ENCODE measurements at places on chromosomes 2 and 18.

- DNase-seq, result no peak
These were observed 20.6 kb downstream of the CROCC2 start for GRCh38 chr2:240926516-240927389.

DNA sequence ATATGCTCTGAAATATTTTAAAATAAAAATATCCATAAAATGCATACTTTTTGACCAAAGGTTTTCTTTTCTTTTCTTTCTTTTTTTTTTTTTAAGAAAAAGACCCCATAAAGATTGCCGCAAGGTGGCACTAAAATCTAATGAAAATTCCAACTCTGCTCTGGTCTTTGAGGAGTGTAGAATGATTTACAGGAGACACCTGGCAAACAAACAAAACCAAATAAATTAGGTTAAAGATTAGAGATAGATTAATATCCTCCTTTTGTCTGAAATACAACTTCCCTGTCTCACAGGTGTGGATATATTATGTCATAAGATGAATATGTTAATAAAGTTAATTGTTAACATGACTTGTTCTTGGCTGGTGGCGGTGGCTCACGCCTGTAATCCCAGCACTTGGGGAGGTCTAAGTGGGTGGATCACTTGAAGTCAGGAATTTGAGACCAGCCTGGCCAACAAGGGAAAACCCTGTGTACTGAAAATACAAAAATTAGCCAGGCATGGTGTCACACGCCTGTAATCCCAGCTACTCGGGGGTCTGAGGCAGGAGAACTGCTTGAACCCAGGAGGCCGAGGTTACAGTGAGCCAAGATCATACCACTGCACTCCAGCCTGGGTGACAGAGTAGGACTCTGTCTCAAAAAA, 3.5 kb upstream of the RHOB start:
- no peak for DNase-seq

DNA sequence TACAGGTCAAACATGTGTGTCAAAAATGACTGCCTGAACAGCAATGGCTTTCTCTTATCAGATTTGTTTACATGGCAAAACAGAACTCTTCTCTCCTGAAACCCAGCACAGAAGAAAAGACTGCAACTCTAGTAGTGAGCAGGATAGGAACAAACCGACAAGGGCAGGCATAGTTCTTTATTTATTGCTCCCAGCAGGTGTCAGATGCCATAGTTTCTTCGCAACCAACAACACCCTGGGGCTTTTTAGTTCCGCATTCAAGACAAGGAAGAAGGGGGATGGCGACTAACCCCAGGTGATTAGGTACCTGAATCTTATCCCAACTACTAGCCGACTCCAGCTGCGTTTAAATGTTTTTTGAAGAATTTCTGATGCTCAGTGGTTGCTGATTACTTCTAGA, 367.5 kb upstream of the FIGN start:
- no peak for DNase-seq

GRCh38 chr18:45611943-45612342, 3.3 kb upstream of the SLC14A2 start:
- no peak for DNase-seq

- no peak for DNase-seq
These were observed 21.6 kb downstream of the KIF1A start for GRCh38 chr2:240798327-240798905.

DNA sequence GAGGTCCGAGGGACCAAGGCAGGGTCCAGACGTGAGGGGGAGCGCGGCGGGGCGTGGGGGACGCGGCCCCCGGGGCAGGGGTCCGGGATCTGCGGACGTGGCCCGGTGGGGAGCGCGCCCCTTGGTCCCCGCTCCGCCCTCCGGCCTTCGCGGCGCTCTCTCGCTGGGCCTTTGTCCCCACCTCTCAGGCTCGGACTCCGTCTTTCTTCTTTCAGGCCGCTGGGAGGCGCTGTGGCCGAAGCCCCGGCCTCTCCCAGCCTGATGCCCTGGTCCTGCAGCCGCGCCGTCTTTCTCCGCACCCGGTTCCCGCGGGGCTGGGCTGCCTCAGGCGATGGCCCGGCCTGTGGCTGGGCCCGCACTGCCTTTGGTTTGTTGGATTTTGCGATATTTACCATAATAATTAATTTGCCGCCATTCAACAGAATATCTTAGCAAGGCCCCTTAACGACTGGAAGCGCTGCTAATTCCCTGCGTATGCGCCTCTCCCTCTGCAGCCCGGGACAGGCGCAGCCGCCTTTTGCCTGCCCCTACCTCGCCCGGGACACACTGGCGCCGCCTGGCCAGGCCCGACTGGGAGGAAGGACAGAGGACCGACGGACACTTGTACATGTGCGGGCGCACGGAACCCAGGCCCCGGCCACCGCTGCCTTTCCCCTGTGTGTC, 10.8 kb downstream of the SIX3 start:
- DNase-seq, result peak; percentile 51

- DNase-seq, result peak; percentile 5
These were observed 119.3 kb upstream of the RBBP8 start for GRCh38 chr18:22813648-22814328.

- no peak for DNase-seq
These were observed 356.6 kb downstream of the FBXO15 start for GRCh38 chr18:73791081-73791480.

- DNase-seq, result no peak
These were observed 19.5 kb upstream of the YWHAQ start for GRCh38 chr2:9650119-9650821.

DNA sequence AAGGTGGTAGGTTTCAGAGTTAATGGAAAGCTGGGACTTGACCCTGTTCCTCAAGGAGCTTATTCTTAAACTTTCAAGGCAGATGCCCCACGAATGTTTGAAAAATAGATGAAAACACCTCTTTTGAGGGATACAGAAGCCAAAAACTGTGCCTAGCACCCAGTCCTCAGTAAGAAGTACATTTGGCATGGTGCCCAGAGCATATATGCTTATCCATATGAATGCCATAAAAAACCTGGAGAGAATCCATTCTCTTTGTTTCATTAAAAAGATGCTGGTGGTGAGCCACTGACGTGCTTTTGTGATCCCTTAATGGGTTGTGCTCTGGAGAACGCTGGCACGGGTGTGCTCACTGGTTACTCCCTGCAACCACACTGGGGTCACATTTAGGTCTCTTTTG, 69.0 kb downstream of the IL1R2 start:
- DNase-seq, result no peak

DNA sequence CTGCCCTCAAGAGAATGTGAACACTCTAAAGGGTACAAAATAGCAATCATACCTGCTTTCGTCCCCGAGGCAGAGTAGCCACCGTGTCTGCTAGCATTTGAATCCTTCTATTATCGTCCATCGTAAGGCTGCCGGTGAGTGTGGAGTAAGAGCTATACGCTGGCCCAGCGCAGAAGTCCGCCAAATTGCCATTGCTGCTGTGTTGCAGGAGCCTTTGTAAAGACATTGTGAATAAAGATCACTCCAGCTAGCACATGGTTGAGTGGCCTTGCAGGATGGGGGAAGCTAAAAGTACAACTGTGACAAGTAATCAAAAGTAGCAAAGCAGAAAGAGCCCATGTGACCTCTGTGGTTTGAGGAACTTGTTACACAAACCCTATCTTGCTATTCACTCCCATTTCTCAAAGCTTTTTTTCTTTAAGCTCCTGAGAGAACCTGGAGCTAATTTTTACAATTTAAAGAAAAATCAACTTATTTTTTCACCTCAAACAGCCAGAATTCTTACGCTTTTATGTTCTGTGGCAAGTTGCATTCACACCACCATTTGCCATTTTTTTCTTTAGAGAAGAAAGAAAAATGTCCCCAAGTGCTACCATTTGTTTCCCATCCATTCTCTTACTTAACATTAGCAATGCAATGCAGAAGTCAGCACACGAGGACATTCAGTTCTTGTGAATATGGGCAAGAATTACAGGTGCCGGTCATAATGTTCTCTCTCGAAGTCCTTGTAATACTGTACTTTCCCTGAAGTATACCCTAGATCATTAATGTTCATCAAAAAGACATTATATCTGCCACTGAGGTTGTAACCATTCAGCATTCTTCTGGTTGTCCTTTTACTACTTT, at the start of gene CYTIP:
Gene CYTIP, minus strand, starts transcription at position 295 of the 846 bp plus-strand sequence. Its CDS starts 69 bp downstream, at position 226.
- DNase-seq, result peak; percentile 82

- DNase-seq, result no peak
These were observed 51.0 kb upstream of the NXPH2 start for GRCh38 chr2:138831154-138831553.

- DNase-seq, result no peak
These were observed 174.4 kb downstream of the ALPK2 start for GRCh38 chr18:58454406-58455061.

- no peak for DNase-seq
These were observed 375.3 kb upstream of the KLHL29 start for GRCh38 chr2:23009545-23010149.

- DNase-seq, result peak; percentile 33
These were observed 216.3 kb upstream of the DTNA start for GRCh38 chr18:34493566-34494358.

DNA sequence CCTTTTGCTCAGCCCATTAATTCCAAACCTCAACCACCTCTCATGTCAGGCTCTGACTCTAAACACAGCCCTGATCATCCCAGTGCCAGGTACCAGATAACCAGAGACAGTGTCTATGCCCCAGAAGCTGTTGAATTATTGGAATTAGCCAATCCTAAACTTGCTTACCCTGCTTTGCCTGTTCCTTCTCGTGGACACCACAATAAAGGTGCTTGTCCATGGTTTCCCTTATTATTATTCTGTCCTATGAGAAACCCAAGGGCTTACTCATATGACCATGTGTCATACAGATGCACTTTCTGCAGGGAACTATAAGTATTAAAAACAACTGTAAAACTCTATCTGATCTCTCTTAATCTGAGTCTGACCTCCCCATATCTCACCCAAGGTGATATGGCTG, 2193.8 kb upstream of the PIK3C3 start:
- no peak for DNase-seq

DNA sequence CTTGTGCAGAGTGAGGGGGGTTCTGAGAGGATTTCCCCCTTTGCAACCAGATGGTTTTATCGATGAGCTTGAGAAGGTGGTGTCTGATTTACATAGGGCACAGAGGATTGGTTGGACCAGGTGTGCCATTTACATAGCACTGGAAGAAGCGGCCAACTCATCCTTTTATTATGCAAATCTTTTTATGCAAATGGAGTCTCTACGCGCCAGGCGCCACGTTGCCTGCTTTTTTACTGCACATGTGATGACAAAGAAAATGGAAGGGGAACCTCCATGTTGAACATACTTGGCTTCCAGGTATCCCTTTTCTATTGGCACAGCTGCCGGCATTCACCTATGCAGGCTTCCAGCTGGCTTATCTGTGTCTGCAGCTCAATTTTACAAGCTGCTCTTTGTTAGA, 18.4 kb upstream of the TXNL4A start:
- no peak for DNase-seq

DNA sequence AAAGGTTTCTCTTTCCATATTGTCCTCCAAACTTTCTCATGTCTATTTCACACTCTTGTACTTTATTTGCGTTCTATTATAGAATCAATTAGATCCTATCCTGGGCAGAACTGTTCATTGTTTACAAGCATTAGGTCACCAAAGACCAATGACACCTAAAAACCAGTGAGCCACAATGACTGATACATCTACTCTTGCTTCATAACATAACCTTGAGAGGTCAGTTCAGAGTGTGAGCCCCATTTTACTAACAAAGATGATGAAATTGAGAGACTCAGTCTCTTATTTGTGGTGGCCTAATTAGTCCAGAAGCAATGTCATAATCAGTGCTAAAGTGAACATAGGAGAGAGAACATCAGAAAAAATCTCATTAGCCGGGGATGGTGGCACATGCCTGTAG, 248.9 kb upstream of the RBBP8 start:
- no peak for DNase-seq

GRCh38 chr18:5285326-5285725, 10.2 kb downstream of the ZBTB14 start:
- DNase-seq, result no peak

- DNase-seq, result no peak
These were observed 60.1 kb upstream of the ROCK2 start for GRCh38 chr2:11404376-11405073.

DNA sequence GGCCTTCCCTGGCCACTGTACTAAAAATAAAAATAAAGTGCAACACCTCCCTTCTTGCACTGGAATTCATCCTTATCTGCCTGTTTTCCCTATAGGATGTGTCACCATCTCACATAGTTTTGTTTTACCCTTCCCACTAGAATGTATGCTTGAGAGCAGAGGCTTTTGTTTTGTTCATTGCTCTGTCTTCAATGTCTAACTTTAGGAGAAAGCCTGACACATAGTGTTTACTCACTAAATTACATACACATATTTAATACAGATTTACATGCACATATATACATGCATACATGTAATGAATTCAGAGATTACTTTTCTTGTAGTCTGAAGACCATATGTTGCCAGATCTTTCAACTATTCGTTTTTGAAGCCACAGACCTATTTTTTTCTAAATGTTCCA, 23.0 kb downstream of the CD302 start:
- DNase-seq, result no peak

DNA sequence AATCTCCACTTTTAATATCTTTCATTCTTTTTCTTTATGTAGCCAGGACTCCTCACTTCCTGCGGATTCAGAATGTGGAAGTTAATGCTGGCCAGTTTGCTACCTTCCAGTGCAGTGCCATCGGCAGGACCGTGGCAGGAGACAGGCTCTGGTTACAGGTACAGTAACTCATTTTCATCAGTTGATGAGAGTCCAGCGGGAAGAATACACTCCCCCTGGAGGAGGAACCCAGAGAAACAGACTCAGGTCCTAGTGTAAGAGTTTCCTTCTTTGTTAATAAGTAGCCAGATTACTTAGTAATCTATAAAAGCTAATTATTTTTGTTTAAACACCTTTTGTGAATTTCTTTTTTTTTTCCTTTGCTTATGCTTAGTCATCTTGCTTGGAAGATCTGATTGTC, 359.4 kb downstream of the PTPRM start:
- no peak for DNase-seq

- no peak for DNase-seq
These were observed 277.0 kb downstream of the ZNF521 start for GRCh38 chr18:25074925-25075324.

- DNase-seq, result peak; percentile 12
These were observed 33.8 kb downstream of the SDC1 start for GRCh38 chr2:20190876-20191713.

GRCh38 chr2:232075080-232075479, 113.6 kb downstream of the DIS3L2 start:
- DNase-seq, result no peak

GRCh38 chr2:11144738-11145079, 10.6 kb upstream of the SLC66A3 start:
- DNase-seq, result no peak

GRCh38 chr2:96088340-96089335, 27.7 kb downstream of the ADRA2B start:
- no peak for DNase-seq

- no peak for DNase-seq
These were observed 671.5 kb upstream of the SLC8A1 start for GRCh38 chr2:41123341-41123740.

GRCh38 chr2:232854082-232854481, 16.0 kb upstream of the SNORC start:
- DNase-seq, result no peak

- no peak for DNase-seq
These were observed 72.3 kb upstream of the FOSL2 start for GRCh38 chr2:28320371-28320770.

GRCh38 chr18:79733986-79734770, 54.6 kb downstream of the CTDP1 start:
- DNase-seq, result no peak

All from activated CD8-positive, alpha-beta T cell treated with anti-CD3 and anti-CD28 coated beads for 36 hours (primary cell).